ENCODE measurements at places on chromosomes 16 and 17.
A peak's percentile ranks its signal among the peaks of the same experiment; 100 is the strongest.

DNA sequence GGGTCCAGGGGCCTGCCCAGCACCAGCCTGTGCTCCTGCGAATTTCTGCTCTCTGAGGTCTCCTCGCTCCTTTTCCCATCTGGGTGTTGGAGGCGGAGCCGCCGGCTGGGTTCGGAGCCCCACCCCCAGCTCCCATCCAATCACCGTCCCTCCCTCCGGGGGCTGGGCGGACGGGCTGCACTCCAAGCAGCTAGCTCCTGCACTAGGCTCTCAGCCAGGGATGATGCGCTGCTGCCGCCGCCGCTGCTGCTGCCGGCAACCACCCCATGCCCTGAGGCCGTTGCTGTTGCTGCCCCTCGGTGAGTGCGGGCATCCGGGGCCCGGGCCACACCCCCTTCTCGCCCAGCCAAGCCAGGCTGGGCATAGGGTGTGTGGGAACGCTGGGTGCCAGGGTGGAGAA is at the start of gene NRN1L:
NRN1L (plus strand) TSS at position 202 of the 400 bp plus-strand sequence; CDS start at position 221, 19 bp downstream.
- no peak for DNase-seq

DNA sequence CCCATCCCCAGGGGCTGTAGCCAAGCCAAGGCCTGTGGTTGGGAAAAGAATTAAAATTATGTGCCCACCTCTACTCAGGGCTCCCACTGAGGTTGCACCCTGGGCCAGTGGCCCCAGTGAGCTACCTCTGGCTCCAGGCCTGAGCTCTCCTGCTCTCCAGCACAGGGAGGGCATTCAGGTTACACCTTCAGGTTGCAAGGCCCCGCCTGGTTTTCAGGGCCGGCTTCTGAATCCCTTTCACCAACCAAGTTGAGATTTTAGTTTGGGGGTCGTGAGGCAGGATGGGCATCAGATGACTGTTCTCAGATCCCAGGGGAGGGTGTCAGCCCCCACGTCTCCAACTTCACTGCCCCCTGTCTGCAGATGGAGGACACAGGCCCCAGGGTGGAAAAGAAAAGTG is 8.0 kb upstream of the KATNB1 start:
- DNase-seq = no peak

- DNase-seq = no peak
Observed at GRCh38 chr17:31740611-31741082, 118.4 kb downstream of the COPRS start.

GRCh38 chr16:81216706-81217105 is 21.8 kb upstream of the BCO1 start:
- no peak for DNase-seq

- DNase-seq = peak; percentile 84
Observed at GRCh38 chr17:78113804-78114785, 14.5 kb downstream of the TMC6 start.

DNA sequence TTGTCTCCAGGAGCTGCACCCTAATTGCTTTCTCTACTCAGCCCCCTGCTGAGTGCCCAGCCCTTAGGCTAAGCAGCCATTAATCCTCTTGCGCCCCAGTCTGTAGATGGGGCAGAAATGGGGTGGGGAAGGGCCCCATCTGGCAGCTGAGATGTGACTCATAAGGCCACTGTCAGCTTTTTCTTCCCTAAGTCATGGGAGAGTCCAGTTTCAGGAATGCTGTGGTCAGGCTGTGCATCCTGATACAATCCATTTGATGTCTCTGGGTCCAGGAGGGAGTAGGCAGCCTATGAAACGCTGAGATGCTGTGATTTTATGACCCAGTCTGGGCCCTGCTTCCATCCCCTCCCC is 12.3 kb downstream of the PLXDC1 start:
- no peak for DNase-seq

DNA sequence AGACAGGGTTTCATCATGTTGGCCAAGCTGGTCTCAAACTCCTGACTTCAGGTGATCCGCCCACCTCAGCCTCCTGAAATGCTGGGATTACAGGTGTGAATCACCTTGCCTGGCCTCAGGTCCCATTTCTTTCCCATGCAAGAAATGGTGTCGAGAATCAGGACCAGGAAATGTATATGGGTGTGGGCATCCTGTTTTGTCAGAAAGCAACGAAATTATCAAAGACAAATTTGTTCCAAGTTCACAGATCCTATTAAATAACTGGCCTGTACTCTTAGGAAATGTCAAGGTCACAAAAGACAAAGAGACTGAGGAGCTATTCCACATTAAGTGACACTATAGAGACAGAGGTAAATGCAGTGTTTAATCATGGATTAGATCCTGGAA is 17.1 kb upstream of the ST6GALNAC1 start:
- DNase-seq = no peak

DNA sequence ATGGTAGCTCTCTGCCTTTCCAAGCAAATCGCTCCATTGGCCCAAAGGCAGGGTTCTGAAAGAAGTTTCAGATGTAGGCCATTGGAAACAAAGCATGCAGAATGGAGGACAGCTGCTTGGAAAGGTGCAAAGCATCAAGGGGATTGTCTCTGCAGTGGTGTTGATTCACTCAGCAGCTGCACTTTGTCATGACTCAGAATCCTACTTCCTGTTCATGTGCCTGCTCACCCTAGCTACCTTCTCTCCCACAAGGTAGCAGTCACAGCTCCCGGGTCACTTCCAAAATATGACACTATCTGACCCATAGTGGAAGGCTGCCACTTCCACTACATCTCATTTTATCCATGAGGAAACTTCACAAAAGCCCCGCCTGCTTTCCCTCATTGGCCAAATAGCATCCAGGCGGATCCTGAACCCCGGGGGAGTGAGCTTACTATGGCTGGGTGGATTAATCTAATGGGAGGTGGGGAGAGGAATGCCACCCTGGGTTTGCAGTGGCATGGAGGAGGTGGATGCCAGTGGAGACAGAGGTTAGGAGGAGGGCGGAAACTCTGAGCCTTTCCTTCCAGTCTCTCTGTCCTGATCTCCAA is 74.7 kb upstream of the NKD1 start:
- no peak for DNase-seq

GRCh38 chr17:46979147-46979863 is at the start of gene RPRML:
Gene RPRML, minus strand, starts transcription at chr17:46979253. Its CDS starts 246 bp downstream, at chr17:46979007.
- DNase-seq = no peak

GRCh38 chr16:46850619-46851555 is 19.9 kb upstream of the C16orf87 start:
- DNase-seq = no peak

DNA sequence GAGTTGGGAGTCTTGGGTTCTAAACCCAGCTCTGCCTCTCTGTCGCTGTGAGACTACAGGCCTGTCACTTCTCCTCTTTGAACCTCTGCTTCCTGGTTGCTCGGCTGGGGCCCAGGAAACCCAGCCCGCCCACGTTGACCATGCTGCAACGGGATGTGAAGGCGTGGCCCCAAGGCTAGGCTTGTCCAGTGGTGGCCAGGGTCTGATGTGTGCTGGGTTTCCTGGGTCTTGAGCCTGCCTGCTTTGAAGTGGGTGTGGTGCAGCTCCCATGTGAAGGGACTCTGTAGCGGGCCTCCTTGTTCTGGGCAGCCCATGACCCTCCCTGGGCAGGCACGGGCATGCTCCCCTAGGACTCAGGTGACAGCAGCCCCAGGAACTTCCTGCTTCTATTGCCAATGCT is 82.3 kb downstream of the SDR42E1 start:
- DNase-seq = no peak

DNA sequence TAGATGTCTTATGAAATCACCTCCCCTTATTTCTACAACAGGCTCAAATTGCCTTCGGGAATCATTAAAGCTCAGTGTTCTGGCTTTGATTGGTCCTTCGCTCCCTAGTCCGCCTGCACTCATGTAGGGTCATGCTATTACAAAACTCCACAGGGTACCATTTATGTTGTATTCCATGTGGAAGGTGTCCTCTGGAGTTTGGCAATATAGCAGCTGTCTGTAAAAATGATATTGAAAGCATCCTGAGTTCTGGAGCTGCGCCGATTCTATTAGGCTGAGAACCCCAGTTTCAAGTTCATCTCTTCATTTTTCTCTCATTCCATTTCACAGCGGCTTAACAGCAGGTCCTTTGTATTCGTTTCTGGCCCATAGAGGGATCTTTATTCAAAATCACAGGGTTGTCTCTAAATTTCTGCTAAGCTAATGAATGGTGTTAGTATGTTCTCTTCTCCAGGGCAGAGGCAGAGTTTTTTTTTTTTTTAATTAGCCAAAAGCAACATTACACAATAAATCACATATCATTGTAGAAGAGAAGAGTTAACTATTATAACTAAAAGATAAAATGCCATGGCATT is 71.9 kb upstream of the TEKT1 start:
- no peak for DNase-seq

DNA sequence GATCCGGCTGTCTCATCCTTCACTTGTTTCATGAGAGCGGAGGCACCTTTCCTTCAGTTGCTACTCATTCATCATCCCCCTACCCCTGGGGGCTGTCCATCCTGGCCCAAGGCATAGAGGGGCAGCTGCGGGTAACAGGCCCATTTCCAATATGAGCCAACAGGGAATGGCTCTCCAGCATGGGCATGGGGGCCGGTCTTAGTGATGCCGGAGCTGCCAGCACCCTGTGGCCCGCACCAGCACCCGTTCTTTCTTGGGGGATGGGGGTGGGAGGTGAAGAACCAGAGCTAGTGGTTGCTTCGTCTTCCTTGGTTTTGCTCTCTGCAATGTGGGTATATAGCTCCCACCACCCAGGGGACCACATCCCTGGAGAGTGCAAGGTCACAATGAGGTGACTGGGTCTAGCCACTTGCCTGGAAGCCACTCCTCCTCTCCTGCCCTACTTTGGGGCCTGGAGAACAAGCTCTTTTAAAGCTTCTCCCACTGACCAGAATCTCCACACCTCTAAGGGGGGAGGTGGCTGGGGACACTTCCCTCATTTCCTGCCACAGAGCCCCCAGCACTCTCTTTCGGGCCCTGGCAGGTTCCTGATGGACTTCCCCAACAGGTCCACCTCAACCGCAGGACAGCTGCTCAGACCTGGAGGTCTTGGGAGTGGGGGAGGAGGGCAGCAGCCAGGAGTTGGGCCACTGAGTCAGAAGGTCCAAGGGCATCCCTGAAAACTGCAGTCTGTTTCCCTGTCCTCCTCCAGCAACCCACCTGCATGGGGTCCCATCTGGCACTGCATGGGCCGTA is 11.9 kb upstream of the TBX2 start:
- DNase-seq = no peak

GRCh38 chr17:82103553-82104451 is 5.8 kb upstream of the FASN start:
- no peak for DNase-seq

DNA sequence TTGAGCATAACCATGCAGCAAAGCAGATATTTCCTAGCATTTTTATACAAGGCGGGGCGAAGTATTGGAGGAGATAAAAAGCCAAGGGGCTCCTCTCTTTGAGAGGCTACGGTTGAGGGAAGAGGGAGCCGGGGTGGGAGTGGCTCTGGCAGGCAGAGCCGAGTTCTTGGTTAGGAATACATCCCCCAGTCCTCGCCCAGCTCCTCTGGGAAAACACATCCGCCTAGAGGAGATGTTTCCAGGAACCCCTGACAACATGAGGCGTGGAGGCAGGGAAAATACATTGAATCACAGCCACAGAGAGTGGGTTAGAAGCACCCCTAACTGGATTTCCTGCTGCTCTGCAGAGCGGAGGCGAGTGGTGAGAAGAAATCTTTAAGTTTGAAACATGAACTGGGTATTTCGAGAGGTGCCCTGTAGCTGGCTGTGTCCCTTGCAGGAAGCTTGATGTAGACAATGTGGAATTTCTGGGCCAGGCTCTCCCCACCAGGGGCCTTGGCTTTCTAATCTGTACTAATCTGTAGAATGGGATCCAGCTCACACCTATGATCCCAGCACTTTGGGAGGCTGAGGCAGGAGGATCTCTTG is 27.3 kb downstream of the TTYH2 start:
- DNase-seq = no peak

DNA sequence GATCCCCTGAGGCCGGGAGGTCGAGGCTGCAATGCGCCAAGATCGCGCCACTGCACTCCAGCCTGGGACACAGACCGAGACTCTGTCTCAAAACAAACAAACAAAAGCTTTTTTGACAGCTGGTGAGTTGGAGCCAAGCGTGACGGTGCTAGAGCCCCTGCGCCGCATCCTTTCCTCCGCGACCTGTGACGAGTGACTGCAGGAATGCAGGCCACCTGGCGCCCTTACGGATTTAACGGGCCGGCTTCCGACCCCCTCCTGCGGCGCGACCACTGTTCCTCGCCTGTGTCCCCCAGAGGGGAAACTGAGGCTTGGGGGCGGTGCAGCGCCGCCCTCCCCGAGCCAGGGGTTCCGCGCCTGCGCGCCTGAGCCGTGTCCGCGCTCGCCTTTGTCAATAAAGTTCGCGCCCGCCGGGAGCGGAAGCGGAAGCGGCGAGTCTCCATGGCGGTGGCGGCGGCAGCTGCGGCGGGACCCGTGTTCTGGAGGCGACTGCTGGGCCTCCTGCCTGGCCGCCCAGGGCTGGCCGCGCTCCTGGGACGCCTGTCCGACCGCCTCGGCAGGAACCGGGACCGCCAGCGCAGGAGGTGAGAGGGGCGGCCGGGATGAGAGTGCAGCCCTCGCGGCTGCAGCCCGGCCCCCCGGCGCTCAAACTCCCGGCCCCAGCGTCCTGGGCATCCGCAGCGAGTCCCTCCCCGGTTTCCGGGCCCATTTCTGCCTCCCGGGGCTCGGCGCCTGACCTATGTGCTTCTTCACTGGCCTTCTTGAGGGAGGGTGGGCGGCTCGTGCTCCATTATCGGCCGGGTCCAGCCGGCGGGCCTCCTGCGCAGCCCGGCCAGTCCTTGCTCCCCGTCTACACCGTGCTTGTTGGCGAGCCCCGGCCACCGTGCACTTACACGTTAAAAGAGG is at the start of gene PGS1:
PGS1 (plus strand) TSS at position 425 of the 906 bp plus-strand sequence; CDS start at position 442, 17 bp downstream.
- DNase-seq = peak; percentile 61

- DNase-seq = no peak
Observed at GRCh38 chr17:18965530-18966236, 13.7 kb downstream of the SLC5A10 start.

DNA sequence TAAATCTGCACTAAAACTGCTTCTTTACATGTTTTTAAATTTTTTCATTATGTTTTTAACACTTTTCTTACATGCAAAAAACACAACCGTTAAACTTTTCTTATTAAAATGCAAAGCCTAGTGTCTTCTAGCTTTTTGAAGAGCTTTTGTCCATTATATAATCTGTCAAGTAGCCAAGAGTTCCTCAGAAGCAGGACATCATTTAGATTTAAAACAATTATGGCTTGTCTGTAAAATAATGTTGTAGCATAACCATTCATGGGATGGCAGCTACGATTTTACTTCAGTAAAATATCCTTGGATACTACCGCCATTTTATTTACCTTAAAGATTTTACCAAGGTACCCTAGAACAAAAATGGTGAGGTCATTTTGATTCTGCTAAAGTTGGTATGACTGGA is 2.8 kb downstream of the OMG start:
- DNase-seq = no peak

DNA sequence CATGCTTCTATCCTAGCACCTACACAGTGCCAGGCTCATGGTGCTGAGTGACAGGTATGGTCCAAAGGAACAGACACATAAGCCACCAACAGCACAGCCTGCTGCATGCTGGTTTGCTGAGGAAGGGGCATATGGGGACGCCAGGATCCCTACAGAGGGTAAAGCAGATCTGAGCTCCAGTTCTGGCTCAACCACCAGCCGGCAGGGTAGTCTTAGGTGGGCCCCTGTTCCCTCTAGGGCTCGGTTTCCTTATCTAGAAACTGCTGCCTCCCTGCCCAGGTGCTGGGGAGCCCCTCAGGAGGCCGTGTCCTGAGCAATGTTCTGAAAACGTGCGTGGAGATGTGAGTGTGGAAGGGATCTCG is 24.2 kb upstream of the MRPS23 start:
- DNase-seq = no peak
